ENCODE measurements at places on chromosomes 5 and 9.

DNA sequence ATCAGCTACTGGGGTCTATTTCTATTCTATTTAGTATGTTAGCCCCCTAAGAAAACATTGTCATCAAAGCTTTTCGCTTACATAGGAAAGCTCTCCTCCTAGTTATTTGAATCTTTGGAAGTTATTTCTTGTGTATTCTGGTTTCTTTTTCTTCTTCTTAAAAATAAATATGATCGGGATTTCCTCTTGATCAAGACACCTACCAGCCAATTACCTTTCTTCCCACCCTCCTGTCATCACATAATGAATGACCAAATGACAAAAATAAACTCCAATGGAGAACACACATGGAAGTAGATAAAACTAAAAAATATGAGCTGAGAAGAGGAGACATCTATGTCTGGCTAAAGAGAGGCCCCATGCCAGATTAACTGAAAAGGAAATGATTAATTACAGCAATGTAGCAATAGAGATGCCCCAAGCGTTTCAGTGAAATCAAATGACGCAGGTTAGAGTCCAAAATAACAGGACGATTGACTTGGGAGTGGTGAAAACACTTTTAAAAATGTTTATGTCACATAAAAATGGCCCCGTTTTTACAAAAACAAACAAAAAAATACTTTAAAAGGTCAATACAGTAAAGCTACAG, 59.5 kb upstream of the PCSK1 start:
- DNase-seq: no peak

DNA sequence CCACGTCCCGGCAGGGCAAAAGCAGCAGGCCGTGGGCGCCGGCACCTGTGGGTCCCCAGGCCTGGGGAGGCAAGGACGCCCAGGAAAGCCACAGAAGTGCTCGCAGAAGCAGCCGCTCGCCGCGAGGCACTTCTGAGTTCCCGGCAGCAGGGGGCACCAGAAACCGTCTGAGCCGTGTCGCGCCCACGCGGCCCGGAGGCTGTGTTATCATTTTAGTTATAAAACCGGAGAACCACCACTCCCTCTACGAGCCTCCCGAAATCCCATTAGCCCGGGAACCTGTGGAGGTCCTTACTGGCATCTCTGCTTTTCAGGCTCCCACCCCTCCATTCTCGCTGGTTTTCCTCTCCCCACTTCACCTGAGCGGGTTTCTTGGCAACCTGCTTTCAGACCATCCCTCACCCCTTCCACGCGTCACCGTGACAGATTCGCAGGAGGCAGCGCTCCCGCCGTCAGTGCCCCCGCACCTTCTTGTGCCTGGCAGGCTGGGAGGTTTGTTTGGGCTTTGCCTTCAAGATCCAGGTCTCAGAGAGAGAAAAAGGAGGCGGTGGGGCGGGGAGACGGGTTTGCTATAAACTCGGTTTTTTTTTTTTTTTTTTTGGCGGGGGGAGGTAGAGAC, 2.3 kb downstream of the GDNF start:
- DNase-seq: no peak

DNA sequence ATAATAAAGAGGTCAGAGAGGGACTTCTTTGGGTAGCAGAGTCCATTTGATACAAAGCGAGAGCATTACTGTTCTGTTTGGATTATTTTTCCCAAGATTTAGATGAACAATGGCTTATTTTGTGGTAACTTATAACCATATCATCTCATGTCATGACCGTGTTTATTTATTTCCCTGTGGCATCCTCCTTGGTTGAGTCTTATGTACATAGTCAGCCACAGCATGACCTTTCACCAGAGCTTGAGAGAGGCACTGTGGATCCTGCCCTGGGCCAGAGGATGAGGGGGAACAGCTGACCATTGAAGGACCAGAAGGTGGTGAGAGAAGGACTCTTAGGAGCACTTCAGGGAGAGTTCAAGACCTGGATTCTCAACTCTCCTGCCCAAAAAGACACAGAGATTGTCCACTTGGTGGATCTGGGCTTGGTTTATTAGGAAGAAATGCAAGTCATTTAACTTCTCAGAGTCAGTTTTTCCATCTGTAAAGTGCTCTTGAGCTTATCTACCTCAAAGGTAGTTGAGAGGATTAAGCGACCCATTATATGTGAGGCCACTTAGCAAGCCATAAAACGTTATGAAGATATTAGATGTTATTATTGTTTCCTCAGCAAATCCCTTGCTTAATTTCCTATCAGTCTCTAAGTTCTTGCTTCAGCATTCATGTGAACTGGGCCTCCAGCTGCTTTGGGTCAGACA, 51.4 kb downstream of the PPIC start:
- DNase-seq: no peak

GRCh38 chr5:144219869-144220268, 49.2 kb downstream of the KCTD16 start:
- DNase-seq: no peak

DNA sequence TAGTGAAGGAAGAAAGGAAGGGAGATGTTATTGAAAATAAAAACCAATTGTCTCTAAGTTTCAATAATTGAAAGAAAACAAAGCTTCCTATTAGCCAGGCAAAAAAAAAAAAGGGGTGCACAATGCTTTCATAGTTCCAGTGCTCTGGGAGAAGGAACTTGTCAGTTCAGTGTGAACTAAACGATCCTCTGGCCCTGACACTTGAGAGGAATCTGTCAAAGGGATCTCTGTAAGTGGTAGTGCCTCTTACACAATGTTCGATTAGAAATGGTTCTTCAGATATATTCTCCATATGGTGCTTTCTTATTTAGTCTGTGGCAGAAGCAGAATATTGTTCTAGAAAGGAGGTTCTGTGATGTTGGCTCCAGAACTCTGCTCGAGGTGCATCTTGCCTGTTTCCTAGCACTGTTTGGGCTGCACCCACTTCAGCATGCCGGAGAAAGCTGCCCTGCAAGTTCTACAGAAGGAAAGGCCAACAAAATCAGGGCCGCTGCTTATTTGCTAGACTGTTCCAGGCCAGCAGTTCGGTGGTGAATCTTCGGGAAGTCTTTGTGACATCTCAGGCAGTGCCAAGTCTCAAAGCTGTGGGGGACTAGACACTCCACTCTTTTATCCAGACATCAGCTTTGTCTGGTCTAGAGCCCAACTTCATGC, 90.9 kb downstream of the PIK3R1 start:
- DNase-seq: no peak

DNA sequence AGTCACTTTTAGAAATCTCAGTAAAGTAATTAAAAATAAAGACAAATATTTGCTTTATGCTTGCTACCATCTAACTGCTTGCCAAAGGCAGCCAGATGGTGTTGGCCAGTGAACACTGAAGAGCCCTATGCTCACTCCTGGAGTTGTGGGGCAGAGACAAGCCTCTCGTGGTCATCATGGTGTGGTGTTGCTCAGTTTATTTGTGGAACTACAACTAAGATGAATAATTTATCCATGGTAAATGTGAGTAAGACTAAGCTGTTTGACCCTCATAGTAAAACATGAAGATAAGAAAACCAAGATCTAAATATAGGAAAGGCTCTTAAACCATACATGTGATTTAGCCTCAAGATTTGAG, 100.7 kb downstream of the PDE8B start:
- DNase-seq: no peak

DNA sequence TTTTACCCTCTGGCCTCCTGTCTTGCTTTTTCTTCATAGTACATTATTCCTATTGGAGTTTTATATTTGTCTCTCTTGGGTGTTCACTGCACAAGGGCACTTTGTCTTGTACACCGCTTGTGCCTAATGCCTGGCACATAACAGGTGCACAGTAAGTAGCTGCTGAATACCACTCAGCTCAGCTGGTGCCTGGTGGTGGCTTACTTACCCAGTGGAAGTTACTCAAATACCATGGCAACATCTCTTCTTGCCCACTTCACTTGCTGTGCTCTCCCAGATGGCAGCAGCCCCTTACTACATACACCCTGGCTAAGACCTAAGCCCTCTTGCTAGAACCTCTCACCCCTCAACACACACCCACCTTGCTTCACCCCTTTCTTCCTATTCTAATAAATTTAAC, 11.3 kb upstream of the SKP1 start:
- no peak for DNase-seq

- DNase-seq: no peak
Observed at GRCh38 chr5:58752104-58752503, 169.2 kb downstream of the RAB3C start.

Measured in glomerular endothelial cell (primary cell).